ENCODE measurements at places on chromosomes 4 and X.

DNA sequence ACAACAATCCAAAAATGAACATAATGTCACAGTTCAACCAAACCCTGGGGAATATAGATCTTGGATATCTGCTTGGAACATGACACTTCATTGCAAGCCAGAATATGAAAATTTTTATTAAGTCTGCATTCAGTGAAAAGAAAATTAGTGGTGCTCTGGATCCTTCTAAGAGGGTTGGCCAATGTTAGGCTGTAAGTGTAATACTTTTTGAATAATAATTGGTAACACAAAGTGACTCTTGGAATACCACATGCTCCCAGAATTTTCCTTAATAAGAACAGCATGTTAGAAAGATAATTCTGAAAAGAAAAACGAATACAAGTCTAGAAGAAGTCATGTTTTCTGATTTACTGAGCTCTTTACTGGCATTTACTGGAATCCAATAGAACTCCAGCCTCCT lies 175.8 kb downstream of the RASL11B start:
- no peak for DNase-seq

DNA sequence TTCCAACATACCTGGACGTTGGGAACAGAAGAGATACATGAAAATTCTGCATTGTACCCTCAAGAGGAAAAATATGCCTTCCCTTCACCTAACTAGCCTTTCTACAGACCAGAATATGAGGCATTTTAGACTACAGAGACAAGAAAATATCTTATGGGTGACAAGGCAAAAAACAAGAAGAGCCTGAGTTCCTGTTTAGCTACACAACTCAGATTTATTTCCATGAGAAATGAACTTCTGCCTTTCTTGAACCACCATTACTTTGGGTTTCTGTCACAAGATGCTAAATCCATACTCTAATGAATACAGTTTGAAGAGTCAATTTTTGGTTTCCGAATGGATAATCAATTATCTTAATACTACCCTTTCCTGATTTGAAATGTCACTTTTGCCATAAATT lies 18.7 kb downstream of the RCHY1 start:
- DNase-seq = no peak

DNA sequence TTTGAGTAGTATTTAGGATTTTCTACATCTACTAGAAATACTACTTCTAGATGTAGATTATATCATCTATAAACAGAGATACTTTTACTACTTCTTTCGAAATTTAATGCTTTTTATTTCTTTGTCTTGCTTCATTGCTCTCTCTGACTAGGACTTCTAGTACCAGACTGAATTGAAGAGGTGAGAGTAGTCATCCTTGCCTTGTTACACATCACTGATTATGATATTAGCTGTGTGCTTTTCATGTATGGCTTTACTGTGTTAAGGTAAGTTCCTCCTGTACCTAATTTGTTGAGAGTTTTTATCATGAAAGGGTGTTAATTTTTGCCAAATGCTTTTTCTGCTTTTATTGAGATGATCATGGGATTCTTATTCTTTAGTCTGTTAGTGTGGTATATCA lies 19.6 kb upstream of the IL2 start:
- no peak for DNase-seq

GRCh38 chr4:173522160-173522950 lies 7.7 kb downstream of the HAND2 start:
- no peak for DNase-seq

GRCh38 chr4:51851937-51852290 lies 9.0 kb downstream of the DCUN1D4 start:
- DNase-seq = no peak

GRCh38 chr4:855880-856224 lies 29.9 kb upstream of the CPLX1 start:
- peak; percentile 38 for DNase-seq

- no peak for DNase-seq
Observed at GRCh38 chrX:77275392-77275791, 171.8 kb upstream of the FGF16 start.

DNA sequence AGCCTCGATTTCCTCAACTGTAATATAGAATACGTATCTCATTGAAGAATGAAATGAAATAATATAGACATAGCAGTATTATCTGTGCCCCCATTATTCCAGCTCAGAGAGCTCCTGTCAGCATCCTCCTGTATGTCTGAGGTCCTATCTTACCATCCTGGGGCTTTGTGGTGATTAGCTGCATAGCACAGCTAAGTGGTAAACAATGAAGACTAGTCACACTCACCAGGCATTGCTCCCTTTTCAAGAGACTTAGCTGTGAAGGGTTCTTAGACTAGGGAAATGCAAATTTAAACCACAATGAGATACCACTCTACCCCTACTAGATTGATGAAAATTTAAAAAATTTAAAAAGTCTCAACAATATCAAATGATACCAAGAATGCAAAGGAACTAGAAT lies 172.9 kb downstream of the SLC39A8 start:
- DNase-seq = no peak

- DNase-seq = no peak
Observed at GRCh38 chr4:142583708-142584107, 262.4 kb downstream of the INPP4B start.

DNA sequence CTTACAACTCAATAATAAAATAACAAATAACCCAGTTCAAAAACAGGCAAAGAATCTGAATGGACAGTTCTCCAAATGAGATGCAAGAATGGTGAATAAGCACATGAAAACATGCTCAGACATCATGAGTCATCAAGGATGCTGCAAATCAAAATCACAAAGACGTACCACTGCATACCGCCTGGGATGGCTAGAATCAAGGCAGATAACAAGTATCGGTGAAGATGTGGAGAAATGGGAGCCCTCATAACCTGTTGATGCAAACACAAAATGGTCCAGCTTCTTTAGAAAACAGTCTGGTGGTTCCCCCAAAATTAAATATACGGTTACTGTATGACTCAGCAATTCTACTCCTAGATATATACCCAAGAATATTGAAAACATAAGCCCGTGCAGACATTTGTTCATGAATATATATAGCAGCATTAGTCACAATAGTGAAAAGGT lies 32.5 kb downstream of the AKAP4 start:
- DNase-seq = no peak

DNA sequence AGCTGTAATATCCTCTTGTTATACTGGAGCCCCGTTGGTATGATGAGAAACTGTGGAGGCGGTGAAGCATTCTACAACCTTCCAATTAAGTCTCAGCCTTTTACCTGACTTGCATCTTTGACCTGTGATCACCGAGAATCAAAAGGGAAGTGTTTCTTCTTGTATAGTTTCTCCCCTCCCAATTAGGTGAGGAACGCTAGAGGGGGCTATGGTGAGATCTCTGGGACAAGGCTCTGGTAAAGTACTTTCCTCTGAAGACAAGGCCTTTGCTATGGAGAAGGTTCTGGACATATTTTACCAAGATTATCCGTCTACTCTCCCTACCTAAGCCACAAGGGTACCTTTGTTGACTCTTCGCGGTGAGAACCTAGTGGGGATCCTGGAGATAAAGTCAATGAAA lies 111.3 kb downstream of the CBLL2 start:
- DNase-seq = no peak

- no peak for DNase-seq
Observed at GRCh38 chrX:39507617-39508299, 590.0 kb downstream of the BCOR start.

DNA sequence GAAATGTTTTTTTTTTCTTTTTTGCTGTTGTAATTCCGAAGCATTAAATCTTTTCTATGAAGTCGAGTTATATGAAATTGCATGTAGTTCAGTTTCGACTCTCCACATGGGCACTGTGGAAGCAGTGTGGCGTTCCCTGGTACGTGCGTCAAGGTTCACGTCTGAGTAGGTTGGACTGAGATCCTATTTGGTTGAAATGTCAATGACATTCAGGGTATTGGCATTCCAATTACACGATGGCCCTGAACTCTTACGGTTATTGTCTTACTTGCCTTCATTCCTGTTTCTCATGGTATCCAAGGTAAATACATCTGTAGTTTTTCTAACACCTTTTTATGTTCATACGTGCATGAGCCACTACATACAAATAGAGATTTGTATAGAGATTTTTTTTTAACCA lies 128.8 kb downstream of the SORBS2 start:
- DNase-seq = no peak

GRCh38 chr4:139282721-139283075 lies 2.7 kb upstream of the MGARP start:
- DNase-seq = no peak

GRCh38 chrX:69365349-69365748 lies 138.8 kb upstream of the NALF2 start:
- no peak for DNase-seq

GRCh38 chr4:84917086-84917821 lies 49.2 kb downstream of the WDFY3 start:
- DNase-seq = no peak

DNA sequence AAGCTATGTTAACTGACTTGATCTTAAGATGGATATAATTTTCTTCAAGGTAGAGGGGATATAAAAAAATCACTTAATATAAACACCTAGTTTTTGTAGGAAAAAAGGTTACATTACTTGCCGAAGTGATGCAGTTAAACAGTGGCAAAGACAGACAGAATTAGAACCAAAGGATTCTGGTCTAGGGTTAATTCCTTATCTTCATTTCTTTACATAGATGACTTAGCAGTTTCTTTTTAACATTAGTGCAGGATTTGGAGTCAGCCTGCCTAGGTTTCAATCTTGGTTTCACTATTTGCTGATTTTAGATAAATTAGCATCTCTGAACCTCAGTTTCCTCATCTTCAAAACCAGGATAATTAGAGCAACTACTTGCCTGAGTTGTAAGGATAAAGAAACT lies 14.3 kb downstream of the ZAR1 start:
- DNase-seq = no peak

GRCh38 chrX:40625294-40625693 lies 2.1 kb downstream of the MPC1L start:
- no peak for DNase-seq

GRCh38 chr4:6695660-6696610 lies 2.3 kb downstream of the S100P start:
- peak; percentile 67 for DNase-seq

- DNase-seq = no peak
Observed at GRCh38 chrX:135509885-135510284, 10.6 kb upstream of the INTS6L start.

GRCh38 chr4:5165420-5166369 lies 114.4 kb downstream of the STK32B start:
- DNase-seq = no peak

- no peak for DNase-seq
Observed at GRCh38 chrX:139844884-139845283, 88.0 kb downstream of the ATP11C start.

DNA sequence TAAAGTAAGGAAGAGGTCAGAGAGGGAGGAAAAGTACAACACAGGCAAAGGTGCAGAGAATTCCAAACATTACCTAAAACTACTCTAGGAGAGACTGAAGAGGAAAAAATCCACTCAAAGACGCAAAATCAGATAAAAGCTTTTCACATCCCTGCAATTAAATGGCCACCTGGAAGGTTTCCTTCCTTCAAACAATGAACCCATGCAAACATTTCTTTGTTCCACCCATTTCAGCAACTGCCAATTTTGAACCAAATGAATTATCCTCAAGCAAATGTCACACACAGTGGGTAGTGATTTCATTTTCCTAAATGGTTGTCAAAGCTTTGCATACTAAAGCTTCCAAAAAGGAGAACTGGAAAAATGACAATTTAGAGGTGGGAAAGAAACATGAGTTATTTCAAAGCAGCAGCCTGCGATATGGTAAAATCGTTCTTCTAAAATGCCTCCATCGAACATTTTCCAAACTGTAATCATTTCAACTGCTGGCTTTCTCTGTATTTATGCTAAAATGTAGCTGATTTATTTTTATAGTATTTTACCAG lies 45.0 kb downstream of the APBB2 start:
- no peak for DNase-seq

DNA sequence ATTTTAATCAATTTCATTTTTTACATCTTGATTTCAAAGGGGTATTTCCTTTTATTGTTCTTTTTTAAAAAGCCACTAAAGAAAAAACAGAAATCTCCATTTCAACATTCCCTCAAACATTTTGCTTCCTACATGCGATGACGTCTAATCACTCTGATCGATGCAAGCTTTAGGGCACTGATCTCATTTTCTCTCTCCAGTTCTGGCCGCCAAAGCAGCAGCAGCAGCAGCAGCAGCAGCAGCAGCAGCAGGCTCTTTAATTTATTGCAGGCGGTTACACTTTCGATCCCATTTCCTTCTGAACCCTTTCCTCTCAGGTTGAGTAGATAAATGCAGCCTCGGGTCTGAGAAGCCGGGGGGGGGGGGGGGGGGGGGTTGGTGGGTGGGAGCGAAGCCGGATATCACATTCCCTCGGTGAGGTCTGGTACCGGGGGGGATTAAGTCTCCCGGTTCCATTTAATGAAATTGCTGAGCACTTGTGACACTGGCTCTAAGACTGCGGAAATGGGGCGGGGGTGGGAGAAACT lies 3.4 kb upstream of the PCDH7 start:
- no peak for DNase-seq
